ENCODE measurements at places on chromosomes 2 and 18.

DNA sequence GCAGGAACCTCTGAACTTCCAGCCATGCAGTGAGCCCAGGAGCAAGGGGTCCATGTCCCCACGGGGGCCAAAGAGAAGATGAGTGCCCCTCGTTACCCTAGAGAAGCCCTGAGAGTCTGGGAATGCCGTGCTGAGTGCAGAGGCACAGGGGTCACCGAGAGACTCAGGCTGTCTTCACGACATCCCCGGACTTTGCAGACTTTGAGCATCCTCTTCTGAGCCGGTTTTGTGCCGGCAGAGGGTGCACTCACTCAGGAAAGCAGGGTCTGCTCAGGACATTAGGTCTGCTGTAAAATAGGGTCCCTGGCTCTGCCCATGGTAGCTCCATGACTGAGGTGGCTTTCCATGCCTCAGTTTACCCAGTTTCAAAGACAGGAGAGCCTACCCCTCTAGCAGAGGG is 71.0 kb downstream of the GALNT14 start:
- DNase-seq = no peak

DNA sequence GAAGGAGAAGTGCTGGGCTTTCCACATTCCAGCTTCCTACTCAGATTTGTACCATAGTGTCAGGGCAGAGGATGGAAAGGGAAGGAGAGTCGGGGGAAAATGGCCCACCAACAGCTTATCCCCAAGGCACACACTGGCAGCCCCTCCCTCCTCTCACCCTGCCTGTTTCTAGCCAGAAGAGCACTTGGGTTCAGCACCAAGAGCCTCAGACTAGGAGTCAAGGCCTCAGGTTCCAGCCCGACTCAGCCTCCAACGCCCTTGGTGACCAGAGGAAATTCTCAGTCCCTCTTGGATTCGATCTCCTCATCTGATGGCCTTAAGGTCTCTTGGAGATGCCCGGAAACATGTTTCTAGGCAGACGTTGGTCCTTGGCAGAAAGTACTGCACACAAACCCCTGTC is 53.9 kb downstream of the TNS1 start:
- no peak for DNase-seq

GRCh38 chr2:48812416-48812815 is 56.9 kb upstream of the LHCGR start:
- no peak for DNase-seq

DNA sequence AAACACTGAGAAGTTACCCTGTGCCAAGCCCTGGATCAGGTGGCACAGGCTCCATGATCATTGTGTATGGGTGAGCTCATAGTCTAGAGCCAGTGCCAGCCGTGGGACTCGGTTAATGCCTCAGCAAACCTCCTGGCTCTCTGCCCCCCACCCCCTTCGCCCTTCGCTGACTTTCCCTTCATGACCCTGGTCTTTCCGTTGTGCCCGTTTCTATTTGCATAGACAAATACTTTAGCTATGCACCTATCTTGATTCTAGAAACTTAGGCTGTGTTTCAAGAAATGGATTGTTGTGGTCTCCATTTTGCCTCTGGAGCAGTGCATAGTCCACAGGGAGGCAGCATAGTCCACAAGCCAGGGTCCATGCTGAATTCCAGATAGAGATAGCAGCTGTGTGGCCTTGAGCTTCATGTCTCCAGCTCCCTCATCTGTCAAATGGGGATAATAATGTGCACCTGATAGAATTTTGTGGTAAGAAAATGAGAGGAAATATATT is 44.8 kb upstream of the KDM3A start:
- DNase-seq = no peak

GRCh38 chr2:110107092-110108079 is 8.2 kb downstream of the MALL start:
- no peak for DNase-seq

DNA sequence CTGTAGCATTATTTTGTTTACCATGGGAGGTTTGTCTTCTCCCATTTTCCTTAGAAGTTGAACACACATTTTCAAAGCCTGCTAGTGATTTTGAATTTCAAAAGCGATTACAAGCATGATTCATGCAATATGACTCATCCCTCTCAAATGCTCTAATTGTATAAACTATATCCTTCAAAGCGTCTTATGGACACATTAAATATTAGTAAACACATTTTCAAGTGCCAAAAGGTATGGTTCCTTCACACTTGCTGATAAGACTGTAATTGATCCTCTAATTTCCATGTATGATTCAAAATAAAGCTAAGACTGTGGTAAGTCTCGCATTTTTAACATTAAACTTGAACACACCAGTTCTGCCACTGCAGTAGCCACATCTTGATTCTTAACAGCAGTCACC is 512.9 kb downstream of the LRRTM4 start:
- no peak for DNase-seq

- DNase-seq = no peak
These were observed 14.7 kb upstream of the TTC32 start for GRCh38 chr2:19916385-19916950.

DNA sequence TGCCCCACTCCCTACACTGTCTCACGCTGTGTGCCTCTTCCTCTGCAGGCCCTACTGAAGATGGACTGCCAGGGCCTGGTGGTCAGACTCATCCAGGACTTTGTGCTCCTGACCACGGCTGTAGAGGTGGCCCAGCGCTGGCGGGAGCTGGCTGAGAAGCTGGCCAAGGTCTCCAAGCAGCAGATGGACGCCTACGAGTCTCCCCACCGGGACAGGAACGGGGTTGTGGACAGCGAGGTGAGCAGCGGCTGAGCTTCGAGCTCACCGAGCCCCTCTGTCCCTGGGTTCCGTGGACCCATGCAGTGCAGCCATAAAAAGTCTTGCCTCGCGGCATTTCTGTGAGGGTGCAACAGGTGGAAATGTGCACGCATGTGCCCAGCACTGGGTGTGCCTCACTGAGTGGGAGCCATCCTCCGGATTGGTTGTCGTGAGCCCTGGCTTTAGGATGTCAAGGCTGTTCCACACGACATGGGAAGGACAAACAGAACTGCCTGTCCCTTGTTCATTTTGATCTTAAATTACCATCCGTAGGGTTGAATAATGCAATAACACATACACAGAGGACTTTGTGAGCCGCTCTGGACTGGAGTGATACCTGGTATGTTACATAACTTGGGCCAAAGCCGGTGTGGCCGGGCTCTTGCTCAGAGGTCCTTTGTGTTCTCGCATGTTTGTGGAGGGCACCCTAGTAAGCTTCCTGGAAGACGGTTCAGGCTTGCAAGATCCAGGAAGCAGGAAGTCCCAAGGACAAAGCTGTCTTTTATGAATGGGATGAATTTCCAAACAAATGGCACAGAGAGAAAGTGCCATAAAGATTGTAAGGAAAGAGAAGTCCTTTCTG is 100.9 kb downstream of the SH3BP4 start:
- DNase-seq = no peak

DNA sequence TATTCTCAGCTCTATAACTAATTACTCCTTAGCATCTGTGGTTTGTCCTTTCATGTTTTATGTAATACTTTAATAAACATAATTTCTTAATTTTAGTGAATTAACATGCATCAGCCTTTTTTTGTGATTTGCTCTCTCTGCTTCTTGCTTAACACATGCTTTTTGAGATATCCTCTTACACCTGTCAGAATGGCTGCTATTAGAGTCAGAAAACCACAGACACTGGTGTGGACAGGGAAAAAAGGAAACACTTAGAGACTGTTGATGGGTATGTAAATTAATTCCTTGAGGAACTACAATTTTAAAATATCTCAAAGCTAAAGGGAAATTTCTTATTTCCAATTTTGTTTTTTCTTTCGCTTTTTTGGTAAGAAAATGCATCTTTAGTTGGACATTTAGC is 549.0 kb downstream of the ZNF804A start:
- no peak for DNase-seq

DNA sequence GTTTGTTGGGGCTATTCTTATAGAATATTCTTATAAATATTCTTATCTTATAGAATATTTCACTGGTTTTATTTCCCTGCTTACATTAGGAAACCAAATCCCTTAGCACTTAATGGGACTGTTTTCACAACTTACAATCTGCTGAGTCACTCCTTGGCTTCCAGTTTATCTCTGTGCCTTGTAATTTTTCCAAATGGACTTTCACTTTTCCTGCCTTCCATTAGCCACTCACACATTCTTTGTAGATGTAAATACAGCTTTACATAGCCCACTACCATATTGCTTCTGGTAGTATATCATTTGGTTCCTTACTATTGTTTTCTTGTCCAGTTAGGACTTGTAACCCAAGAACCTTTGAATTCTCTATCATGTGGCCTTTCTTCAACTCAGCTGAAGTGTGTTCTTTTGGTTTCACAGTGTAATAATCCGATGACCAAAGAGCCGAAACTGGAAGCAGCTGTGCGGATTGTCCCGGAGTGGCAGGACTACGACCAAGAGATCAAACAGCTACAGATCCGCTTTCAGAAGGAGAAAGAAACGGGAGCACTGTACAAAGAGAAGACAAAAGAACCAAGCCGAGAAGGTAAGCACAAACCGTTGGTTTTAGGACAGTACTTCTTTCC is 96.1 kb downstream of the UGGT1 start:
- DNase-seq = no peak

- DNase-seq = no peak
These were observed 90.9 kb upstream of the CERS6 start for GRCh38 chr2:168365094-168365621.

Data from stimulated activated CD4-positive, alpha-beta T cell treated with anti-CD3 and anti-CD28 coated beads, Interleukin-1b, Interleukin-23, amount 100 ng/mL, for 1 hour (primary cell).